Activated T-cell treated with anti-CD3 and anti-CD28 coated beads for 48 hours (primary cell): ENCODE measurements at places on chromosomes 7 and 10.

DNA sequence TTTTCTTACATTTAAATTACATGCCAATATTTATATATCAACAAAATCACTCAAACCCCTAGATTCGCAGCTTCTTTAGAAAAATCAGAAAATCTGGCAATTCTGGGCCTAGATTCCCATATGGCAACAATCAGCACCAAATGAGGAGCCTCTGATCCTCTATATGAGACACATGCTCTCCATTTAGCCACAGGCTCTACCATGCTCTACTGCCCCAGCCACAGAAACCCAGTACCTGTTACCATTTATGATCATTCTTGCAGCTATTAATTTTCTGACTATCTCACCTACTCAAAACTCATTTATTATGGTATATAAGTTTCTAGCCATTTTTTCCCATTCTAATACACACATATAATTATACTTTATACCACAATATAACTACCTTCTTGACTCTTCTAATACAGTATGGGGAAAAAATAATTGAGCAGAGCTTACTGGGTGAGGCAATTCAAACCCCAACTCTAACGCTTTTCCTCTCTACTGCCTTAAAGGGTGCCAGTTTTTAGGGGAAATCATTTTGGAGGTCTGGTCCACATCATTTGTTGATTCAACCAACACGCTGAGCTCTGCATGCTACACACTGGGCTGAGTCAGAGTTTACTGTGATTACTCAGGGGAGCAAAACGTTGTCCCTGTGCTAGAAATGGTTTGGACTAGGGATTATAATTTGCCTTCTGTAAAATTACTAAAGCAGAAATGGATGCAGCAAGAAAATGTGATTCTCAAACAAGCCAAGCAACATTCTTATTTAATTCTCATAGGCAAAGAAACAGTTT, 11.6 kb downstream of the PDLIM1 start:
- no peak for DNase-seq

- DNase-seq = no peak
Observed at GRCh38 chr7:82257118-82257695, 186.4 kb downstream of the CACNA2D1 start.

- DNase-seq = no peak
Observed at GRCh38 chr7:123275036-123275753, 75.4 kb upstream of the SLC13A1 start.

GRCh38 chr7:140696024-140696679, 356 bp upstream of the NDUFB2 start:
- DNase-seq = peak; percentile 94

GRCh38 chr7:85695533-85695932, 508.7 kb upstream of the SEMA3D start:
- DNase-seq = no peak

DNA sequence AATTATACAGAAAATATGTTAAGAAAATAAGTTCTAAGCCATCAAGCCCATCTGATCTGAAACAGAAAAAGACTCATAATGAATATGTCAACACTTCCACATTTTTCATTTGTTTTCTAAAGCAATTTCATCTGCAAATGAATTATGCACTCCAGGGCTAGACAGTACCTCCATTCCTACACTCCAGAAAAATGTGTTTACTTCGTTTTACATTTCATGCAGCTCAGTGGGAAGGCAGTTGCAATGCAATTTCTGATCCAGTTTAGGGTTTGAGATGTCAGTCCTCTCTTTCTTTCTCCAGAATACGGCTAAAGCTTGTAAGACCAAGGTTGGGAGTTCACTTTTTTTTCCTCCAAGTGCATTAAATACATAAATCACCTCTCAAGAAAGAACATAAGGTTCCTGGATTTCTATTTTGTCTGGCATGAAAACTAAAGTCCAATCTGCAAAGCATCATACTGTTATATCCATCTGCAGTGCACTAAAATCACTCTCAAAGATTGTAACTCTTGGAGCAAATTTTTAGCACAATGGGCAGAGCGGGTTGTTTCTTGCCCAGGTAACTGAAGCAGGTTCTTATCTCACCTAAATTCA, 348.8 kb upstream of the C7orf33 start:
- DNase-seq = no peak

DNA sequence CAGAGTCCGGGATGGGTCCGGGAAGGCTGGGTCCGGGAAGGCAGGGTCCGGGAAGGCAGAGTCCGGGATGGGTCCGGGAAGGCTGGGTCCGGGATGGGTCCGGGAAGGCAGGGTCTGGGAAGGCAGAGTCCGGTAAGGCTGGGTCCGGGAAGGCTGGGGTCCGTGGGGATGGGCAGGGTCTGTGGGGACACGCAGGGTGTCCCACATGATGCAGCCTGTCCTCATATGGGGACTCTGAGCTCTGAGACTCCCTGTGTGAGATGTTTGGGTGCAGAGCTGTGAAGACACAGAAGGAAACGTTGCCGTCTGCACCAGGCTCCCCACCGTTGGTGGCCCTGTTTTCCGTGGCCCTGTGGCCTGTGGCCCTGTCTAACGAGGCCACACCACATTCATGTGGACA, 45.7 kb upstream of the ADGRA1 start:
- no peak for DNase-seq

DNA sequence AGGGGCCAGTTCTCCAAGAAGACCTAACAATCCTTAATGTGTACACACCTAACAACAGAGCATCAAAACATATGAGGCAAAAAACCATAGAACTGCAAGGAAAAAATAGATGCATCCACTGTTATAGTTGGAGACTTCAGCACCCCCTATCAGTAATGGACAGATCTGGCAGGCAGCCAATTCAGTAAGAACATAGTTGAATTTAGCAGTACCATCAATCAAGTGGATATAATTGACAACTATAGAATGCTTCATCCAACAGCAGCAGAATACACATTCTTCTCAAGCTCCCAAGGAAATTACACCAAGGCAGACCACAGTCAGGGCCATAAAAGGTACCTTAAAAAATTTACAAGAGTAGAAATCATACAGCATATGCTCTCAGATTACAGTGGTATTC, 42.2 kb downstream of the POLL start:
- DNase-seq = no peak

GRCh38 chr7:13217768-13218167, 530.3 kb downstream of the ARL4A start:
- no peak for DNase-seq

GRCh38 chr10:53088961-53089360, 316.4 kb upstream of the MBL2 start:
- DNase-seq = no peak

- no peak for DNase-seq
Observed at GRCh38 chr7:13850185-13850752, 139.2 kb downstream of the ETV1 start.

DNA sequence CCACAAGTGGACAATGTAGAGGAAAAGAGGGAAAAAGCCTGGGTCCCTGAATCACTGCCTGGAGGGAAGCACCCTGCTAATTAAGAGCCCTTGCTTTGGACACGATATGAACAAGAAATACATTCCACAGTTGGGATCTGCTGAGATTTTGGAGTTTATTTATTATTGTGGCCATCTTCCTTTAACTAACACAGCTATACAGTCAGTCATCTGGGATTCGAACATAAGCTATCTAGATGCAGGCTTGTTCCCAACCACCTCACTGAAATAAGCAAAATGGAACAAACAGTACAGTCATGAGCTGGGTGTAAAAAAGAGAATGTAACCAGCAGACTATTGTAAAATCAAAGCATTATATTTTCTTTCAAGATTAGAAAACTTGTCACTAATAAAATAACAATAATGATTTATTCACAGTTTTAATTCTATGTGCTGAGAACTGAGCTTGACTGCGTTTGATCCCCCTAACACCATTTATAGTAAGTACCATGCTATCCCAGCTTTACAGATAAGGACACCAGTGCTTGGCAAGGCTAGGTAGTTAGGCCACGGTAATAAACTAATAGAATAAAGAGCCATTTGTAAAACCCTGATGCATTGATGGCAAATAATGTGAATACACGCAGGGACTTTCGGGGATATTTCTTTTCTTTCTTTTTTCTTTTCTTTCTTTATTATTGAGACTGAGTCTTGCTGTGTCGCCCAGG, 223.8 kb upstream of the KLF6 start:
- no peak for DNase-seq

DNA sequence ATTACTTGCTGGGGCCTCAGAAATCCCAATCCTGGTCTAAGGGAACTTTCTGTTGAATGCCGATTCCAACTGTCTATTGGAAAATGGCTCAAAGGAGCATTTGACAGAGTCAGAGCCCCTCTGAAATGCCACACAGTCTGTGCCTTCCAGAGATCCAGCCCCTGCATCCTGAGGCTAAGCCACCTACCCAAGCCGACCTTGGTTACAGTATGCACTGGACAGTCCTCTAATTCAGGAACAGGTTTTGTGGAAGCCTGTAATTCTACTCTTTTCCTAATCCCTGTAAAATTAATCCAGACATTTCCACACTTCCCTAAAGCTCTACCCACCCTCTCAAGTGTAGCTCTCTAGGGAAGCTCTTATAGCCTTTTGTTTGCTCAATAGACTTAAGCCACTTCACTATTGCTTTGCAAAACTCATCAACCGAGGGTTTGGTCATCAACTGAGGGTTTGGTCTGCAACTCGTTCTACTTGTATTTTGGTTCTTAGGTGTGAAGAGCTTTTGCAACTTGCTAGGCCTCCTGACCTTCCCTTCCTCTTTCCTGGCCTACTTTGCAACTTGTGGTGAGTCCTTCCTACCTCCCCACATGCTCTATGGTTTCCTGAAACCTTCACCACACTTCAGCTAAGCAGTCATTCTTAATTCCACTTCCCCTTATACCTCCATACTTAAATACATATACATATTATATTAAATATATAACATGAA, 364.8 kb downstream of the SFMBT2 start:
- DNase-seq = no peak
